Body of pancreas (tissue), 4 donors: ENCODE measurements at places on chromosomes 3 and 15. TPM values are rescaled to one million over a fixed set of nuclear protein-coding genes. Genes with fewer than 3 reads are reported as not detected.

DNA sequence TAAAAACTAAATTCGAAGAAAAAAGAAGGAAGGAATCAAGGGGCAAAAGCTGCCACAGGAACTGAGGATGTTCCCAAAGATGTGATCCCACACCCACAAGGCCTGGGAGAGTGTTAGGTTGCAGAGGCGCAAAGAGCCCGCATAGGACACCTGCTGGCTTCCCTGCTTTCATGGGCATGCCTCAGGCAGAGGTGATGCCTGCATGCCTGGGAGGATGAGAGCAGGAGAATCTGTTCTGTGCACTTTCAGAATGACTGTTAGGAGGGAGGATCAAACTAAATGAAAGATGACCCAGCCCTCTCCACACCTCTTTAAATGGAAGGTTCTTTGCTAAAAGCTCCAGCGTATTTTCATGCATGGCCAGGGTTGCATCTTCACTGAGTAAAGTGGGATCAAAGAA is 162.4 kb downstream of the PLCL2 start:
- no peak for DNase-seq

DNA sequence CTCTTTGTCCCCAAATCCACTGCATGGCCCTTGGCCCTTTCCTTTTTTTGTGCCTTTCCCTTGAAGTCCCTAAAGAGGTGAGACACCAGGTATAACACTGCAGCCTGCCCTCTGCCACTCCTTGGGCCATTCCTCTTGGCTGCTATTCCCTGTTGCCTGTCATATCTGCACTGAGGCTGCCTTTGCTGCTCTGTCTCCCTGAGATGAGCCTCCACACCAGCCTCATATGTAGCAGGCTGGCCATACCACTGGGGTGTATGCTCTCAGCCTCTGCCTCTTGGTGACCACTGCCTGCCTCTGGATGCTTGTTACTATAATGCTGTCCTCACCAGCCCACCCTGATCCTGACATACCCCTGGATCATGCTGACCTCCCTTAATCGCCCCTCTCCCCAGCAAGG is 252.0 kb downstream of the CLSTN2 start:
- DNase-seq = no peak

- DNase-seq = no peak
Measured at GRCh38 chr3:107062787-107063186, 314.5 kb upstream of the CCDC54 start.

- peak; percentile 14 for DNase-seq
Measured at GRCh38 chr3:41158947-41159346, 40.4 kb upstream of the CTNNB1 start.

GRCh38 chr3:107818025-107818424 is 272.8 kb downstream of the CD47 start:
- DNase-seq = no peak

- no peak for DNase-seq
Measured at GRCh38 chr15:64354688-64355344, 1.2 kb downstream of the CSNK1G1 start.

DNA sequence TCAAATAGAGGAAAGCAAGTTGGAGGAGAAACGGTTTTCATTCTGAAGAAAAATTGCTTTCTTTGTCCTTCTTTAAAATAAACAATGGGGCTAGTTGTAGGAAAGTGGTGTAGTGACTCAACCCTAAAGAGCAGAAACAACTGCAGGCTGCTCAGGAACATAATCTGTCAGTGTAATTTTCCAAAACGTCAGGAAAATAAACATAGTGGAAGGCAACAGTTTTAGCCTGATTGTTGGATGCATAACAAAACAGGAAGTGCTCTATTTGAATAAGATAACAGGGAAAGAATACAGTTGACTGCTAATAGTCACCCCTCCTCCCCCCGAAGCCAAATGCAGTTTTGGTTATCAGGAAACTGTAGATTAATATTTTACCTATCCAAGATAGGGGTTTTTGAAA is 167.6 kb downstream of the ECT2 start:
- DNase-seq = peak; percentile 24

- no peak for DNase-seq
Measured at GRCh38 chr3:41932464-41932863, 29.4 kb downstream of the ULK4 start.

MME gene
- total RNA-seq = 11.2 TPM

KIF15 gene
- total RNA-seq = 0.78 TPM
